ENCODE measurements at places on chromosomes 5 and 9.

- DNase-seq: no peak
Observed at GRCh38 chr5:142322747-142323479, 1.9 kb downstream of the SPRY4 start.

- no peak for DNase-seq
Observed at GRCh38 chr5:83044926-83045325, 32.3 kb downstream of the TMEM167A start.

DNA sequence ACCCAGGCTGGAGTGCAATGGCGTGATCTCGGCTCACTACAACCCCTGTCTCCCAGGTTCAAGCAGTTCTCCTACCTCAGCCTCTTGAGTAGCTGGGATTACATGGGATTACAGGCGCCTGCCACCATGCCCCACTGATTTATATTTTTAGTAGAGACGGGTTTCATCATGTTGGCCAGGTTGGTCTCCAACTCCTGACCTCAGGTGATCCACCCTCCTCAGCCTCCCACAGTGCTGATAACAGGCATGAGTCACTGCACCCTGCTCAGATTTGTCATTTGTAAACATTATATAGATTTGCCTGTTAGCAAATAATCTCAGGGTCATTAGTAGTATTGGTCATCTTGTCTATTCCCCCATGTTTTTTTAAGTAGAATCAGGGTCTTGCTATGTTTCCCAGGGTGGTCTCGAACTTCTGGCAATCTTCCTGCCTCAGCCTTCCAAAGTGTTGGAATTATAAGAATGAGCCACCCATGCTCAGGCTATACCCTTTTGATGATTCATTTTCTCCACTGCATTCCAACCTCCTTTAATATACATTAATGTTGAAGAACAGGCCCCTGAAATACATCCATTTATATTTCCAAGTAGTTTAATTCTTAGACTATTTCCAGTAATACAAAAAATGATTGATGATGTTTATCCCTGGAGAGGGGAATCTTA, 17.3 kb downstream of the CENPH start:
- DNase-seq: peak; percentile 7

- no peak for DNase-seq
Observed at GRCh38 chr9:87309236-87309635, 188.4 kb upstream of the DAPK1 start.

DNA sequence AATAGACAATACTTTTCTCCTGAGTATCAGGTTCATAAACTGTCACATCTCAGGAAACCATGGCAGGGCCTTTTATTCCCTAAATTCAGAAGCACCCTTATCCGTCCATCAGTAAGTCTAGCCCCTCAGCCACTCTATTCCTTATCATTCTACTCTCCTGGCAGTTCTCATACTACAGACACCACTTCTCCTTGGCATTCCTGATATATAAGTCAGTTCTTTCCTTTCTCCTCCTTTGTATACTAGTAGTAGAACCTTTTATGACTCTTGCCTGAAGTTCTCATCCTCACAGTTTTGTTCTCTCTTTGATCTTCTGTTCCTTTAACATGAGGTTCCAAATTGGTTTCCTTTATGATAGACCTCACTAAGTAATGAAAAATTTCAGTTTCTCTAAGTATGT, 29.3 kb downstream of the GRAMD2B start:
- no peak for DNase-seq

DNA sequence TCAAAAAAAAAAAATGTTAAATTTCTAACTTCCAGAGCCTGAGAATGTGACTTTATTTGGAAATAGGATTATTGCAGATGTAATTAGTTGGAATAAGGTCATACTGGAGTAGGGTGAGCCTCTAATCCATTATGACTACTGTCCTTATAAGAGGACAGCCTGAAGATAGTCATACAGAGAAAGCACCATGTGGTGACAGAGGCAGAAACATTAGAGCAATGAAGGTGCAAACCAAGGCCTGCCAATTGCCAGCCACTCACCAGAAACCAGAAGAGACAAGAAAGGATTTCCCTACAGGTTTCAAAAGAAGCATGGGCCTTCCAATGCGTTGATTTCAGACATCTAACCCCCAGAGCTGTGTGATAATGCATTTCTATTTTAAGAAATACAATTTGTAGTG, 659.2 kb upstream of the CHD1 start:
- DNase-seq: no peak

- DNase-seq: no peak
Observed at GRCh38 chr9:106309925-106310324, 553.0 kb upstream of the ZNF462 start.
